NCI-H2171 treated with DMSO at 0.1 percent for 48 hours (cell line): ENCODE measurements at places on chromosomes 1 and 21.

GRCh38 chr1:16088996-16089395, 15.5 kb upstream of the FAM131C start:
- no peak for DNase-seq

DNA sequence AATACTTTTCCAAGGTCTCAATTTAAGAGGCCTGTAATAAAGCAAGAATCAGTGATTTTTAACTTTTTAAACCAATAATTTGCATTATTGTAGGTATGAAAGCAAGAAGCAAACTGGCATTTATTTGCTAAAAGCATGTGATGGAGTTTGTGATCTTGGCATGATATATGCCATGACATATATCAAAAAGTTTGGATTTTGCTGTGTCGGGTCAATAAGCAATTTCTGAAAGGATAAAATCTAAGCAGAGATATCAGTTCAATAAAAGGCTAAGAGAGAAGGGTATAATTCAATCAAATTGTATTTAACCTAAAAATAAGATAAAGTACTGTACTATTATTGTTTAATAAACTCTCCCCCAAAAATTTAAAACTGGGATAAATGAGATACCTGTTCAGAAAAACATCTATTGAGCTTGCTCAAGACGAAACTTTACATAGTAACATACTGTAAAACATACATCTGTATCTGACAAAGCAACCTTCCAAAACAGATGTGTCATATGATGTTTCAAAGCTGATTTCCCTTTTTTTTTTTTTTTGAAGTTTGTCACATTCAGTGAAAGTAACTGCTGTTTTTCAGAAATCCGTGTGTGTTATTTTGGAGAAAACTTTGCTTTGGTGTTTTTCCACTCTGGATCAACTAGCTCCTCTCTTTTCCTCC, 74.5 kb downstream of the TGFBR3 start:
- DNase-seq: no peak

DNA sequence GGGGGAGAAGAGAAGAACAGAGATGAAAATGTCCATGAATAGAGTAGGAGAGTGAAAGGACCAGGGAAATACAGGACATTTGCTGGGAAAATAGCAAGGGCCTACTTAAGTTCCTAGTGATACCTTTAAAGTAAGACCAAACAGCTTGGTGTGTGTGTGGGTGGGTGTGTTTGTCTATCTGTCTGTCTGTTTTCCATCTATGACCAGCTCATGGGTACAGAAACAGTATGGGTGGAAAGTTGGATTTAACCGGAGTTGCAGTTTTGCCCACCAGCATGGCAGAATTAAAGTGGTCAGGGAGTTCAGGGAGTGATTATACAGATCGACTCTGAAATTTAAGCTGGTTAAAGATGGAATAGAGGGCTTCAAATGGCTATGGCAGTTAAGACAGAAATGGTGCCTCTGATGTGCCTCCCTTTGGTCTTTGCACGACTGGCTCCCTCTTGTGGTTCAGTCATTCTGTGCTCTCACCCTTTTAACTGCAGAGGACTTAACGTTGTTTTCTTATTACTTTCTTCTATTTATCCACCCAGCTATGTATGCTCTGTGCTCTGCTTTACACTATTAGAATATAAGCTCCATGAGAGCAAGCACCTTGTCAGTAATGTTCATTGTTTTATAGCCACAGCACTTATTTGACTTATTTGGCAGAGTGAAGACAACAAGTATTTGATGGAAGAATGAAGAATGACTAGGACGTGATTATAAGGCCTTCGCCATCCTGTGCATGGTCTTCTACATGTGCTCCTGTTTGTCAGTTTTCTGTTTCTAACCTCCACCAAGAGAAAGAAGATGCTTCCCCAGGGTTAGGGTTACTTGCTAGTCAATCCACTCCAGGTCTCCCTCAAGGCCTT, 72.7 kb upstream of the AK4 start:
- peak; percentile 71 for DNase-seq

DNA sequence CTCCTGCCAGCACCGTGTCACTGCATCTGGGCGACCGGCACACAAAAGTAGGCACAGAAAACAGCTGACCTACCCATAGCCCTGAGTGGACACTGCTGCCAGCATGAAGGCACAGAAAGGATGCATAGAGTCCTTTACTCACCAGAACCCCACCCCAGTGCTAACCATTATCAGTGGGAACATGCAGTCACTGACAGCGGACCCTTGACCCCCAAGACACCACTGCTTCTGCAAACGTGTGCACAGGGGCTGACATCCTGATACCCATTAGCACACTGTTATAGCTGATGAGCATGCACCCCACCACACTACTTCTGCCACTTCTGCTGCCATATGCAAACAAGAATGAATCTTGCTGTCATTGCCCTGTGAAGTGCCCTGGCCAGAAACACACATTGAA, 953.0 kb upstream of the NCAM2 start:
- DNase-seq: no peak

DNA sequence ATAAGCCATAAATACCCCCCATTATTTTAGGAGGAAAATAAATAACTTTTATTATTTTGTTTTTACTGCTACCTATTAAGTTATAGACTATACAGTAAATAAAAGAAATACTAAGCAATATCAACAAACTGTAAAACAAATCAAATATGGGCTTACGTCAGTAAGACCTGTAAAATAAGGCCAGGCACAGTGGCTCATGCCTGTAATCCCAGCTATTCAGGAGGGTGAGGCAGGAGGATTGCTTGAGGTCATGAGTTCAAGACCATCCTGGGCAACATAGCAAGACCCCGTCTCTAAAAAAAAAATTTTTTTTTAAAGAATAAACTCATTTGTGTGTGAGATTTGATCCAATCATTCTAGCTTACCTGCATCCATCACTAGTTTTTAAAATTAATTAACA, 17.8 kb downstream of the EGLN1 start:
- DNase-seq: no peak

DNA sequence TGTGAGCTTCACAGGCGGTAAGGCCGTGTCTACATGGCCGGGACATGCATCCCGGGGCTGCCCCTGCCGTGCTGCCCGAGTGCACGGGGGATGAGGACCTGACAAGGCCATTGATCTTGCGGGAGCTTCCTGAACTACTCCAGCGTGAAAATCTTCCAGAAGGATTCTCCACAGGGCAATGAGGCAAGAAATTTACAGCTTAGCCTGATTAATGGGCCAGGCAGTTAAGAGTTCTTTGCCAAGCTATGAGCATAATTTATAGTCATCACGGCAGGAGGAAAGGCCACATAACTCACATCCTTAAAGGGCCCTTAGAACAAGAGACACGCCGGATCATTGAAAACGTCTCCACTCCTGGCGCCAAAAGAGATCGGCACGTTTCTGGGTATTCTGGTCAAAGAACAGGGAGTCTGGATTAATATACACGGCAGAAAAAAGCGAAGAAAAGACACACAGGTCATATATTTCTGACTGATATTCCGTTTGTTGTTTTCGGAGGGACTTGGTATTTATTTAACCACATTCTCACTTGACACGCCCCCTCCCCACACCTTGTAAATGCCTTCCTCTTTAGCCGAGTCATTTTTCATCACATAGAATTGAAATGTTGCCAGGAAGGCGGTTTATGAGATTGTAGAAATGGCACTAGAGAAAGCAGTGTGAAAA, 180.5 kb downstream of the DYRK1A start:
- no peak for DNase-seq

DNA sequence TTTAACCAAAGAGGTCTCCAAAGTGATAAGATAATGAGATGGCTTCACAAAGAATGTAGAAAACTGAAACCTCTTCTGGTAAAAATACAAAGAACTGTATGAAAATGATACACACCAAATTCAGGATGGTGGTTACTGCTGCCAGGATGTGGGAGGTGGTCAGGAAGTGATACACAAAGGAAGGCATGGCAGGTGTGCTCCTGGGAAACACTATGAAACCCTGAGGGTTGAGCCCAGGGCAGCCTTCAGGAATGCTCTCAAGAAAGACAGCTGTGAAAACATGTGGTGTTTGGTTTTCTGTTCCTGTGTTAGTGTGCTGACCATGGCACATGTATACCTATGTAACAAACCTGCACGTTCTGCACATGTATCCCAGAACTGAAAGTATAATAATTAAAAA, 109.3 kb downstream of the NTNG1 start:
- peak; percentile 48 for DNase-seq

- DNase-seq: no peak
These were observed 3.7 kb downstream of the MRTO4 start for GRCh38 chr1:19255288-19255687.

DNA sequence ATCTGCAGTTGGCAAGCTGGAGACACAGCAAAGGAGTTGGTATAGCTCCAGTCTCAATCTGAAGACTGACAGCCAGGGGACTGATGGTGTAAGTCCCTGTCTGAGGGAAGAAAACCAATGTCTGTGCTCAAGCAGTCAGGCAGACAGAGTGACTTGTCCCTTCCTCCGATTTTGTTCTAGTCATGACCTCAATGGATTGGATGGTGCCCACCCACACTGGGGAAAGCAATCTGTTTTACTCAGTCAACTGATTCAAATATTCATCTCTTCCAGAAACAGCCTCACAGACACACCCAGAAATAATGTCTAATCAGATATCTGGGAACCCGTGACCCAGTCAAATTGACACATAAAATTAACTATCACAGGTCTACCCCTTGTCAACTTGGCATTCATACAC, 11.9 kb upstream of the MRPL39 start:
- no peak for DNase-seq

- DNase-seq: no peak
These were observed 132.8 kb downstream of the CASZ1 start for GRCh38 chr1:10663678-10664035.

GRCh38 chr1:52348704-52349300, 17.2 kb downstream of the CC2D1B start:
- peak; percentile 61 for DNase-seq

GRCh38 chr1:10328180-10328963, 70.5 kb upstream of the PGD start:
- no peak for DNase-seq

DNA sequence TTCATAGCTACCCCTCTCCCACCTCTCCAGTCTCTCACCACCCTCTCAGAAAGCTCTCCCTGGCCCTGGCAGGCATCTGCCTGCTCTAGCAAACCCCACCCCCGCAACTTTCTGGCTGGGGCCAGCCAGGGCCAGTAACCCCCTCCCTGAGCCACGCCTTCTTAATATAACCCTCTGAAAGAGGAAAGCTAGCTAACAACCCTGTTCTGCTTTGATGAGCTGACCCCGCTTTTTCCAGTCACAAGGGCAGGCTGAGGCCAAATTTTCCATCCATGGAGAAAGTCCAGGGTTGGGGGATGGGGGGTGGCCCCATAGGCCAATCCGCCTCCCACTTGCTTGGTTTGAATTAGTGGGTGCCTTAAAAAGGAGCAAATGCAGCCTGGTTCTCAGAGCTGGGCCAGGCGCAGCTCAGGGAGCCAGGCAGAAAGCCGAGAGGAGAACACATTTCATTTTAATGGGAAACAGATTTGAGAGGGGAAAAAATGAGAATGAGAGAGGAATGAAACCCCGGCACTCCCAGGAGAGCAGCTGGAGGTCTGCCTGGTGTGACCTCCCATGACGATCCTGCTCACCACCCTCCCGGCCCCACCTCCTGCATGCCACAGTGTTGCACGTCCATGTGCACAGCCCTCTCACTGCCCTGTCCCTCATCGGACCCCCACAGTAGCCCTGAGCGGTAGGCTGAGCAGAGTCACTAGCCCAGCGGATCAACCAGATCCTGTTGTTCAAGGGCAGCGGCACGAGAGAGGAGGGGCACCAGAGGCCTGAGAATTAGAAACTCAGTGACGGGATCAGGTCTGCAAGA, 62.3 kb downstream of the OPTC start:
- no peak for DNase-seq

DNA sequence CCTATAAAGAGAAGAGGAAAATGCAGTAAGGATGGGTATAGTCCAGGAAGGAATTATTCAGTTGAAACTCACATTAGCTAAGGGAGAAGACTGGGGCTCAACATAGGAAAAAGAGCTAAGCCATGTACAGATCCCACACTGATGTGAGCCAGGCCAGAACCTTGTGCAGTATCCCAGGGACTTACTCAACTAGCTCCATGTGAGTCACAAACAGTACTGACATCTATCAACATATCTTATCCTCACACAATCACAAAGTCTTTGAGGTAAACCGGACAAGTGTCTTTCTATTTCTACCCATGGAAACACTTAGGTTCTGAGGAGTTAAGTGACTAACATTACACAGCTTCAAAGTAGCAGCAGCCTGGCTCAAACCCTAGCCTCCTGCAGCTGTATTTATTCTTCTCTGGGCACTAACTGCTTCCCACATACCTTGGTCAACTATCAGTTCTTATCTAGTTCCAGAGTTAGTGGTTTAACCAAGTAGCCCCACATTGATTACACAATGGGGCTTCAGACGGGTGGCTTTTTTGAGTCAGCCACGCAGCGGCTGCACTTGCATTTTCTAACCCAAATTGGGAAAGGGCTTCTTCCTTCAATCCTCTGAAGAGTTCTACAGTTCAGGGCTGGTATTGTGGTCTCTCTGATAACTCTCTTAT, 9.5 kb downstream of the CD5L start:
- DNase-seq: no peak

GRCh38 chr1:47677241-47677940, 239.5 kb downstream of the FOXD2 start:
- DNase-seq: no peak

GRCh38 chr1:91704746-91705145, 181.2 kb downstream of the TGFBR3 start:
- DNase-seq: no peak

GRCh38 chr1:110787328-110788071, 85.4 kb upstream of the CD53 start:
- DNase-seq: no peak

DNA sequence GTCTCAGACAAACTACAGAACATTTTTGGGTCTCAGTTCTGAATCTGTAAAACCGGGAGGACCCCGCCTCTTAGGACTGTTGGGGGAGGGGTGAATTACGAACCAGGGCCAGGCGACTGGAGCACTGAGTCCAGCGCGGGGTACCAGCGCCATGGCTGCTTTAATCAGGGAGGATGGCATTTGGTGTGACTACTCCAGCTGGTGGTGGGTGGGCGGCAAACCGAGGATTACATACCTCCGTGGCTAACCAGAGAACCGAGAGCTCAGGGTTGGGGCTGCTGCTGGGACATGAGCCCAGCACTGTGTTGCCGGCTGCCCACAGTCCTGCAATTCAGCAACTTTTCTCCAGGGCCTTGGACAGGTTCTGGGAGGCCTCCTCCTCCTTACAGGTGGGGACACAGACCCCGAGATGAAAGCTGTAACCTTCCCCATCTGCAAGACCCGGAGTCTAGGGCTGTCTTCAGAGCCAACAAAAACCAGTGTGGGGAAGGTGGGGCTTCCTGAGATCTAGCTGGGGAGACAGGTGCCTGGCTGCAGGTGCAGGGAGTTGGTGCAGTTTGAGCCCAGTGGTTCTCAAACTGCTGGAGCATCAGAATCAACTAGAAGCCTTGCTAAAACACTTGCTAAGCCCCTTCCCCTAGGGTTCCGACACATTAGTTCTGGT, 273.5 kb downstream of the FOXD2 start:
- DNase-seq: no peak

DNA sequence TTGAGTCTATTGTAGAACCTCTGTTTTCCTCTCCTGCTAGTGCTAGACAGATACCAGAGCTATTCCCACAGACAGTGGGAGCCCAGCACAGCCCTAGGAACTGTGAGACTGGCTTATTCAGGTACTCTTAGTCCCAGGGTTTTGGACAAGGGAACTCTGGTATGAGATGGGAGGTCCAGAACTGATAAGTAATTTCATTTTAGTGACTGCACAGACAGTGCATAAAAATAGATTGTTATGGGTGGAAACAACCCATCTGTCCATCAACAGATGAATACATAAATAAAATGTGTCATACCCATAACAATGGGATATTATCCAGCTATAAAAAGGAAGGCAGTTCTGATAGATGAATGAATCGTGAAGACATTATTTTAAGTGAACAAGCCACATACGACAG, 9.0 kb downstream of the EPS8L3 start:
- no peak for DNase-seq
